Frontal cortex (tissue), 4 donors: ENCODE measurements at places on chromosomes 16 and 17. TPM values are rescaled to one million over a fixed set of nuclear protein-coding genes. Genes with fewer than 3 reads are reported as not detected.

GRCh38 chr16:86231996-86232350, 278.4 kb upstream of the FOXF1 start:
- no peak for DNase-seq

GRCh38 chr17:75646638-75646992, 13.4 kb downstream of the SMIM5 start:
- no peak for DNase-seq

GRCh38 chr16:87412371-87412995, 20.3 kb downstream of the MAP1LC3B start:
- DNase-seq, result no peak

DNA sequence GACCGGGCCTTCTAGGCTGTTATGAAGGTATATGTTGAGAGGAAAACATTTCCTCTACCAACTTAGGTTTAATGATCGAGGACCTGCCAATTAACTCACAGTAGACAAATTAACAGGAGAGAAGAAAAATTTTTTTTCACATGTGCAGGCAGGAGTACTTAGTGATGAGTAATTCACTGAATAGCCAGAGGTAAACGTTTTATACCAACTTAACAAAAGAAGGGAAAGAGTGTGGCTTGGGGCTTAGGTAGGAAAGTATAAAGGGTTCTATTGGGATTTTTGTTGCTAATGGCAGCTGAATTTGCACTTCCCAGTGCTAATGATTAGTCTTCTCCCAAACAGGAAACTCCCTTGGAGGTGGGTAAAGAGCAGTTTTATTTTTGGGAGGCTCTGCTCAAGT, 121.6 kb upstream of the HS3ST4 start:
- DNase-seq, result no peak

- no peak for DNase-seq
Measured at GRCh38 chr17:2795441-2796163, 636 bp upstream of the RAP1GAP2 start.

- DNase-seq, result no peak
Measured at GRCh38 chr17:81539961-81540675, 11.9 kb downstream of the FSCN2 start.

Gene ARHGAP23
- 31.4 TPM for total RNA-seq

Gene RFWD3
- total RNA-seq, result 9.8 TPM

Gene SPATA32
- not detected for total RNA-seq

Gene NR1D1
- under 0.01 TPM for total RNA-seq

Gene ARHGDIG
- 51.4 TPM for total RNA-seq
